ENCODE measurements at places on chromosomes 6 and 20. TPM values are rescaled to one million over a fixed set of nuclear protein-coding genes. Genes with fewer than 3 reads are reported as not detected.

GRCh38 chr6:74570044-74570443 is 635.8 kb downstream of the COL12A1 start:
- no peak for DNase-seq

DNA sequence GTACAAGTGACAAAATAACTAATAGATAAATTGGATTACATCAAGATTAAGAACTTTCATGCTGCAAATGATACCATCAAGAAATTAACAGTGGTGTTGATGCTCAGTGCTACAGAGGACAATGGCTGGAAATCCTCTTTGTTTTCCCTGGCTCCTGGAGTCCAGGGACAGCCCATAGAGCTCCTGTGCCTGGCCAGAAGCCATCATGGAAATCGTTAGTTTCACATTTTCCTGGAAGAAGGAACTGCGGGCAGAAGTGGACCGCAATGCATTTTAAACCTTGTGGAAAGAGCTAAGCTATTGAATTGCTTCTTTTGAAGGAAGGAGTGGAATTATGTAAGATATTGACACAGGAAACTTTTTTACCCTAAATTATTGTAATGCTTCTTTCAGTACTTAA is 276.0 kb downstream of the GJA1 start:
- no peak for DNase-seq

- no peak for DNase-seq
Measured at GRCh38 chr6:18166312-18167036, 11.3 kb downstream of the KDM1B start.

DNA sequence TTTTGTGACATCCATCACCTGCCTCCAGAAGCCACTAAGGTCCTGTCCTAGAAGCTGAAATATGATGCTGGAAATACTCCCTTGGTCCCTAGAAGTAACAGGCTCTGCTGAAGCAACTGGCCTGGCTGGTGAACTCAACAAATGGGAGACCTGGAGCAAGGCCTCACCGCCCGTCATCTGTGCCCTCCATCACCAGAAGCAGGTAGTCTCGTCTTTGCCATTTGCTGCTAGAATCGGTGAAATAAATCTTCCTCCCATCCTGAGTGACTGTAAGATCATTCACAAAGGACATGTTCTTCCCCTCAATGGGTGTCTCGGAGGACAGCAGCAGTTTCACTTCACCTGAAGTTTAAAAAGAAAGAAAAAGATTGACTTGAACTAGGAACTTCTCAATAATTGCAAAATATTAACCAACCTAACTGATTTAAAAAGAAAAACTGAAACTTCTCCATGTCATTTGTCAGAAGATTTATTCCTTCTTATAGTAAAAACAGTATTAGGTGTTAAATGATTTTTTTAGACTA is 21.0 kb downstream of the CST7 start:
- DNase-seq: no peak

GRCh38 chr6:33343953-33344611 is 26.5 kb upstream of the ZBTB22 start:
- DNase-seq: peak; percentile 63

The CYP24A1 gene
- total RNA-seq: 0.58 TPM

The APCDD1L gene
- not detected for total RNA-seq
